ENCODE measurements at places on chromosomes 4 and X. TPM values are rescaled to one million over a fixed set of nuclear protein-coding genes. Genes with fewer than 3 reads are reported as not detected.
A peak's percentile ranks its signal among the peaks of the same experiment; 100 is the strongest.

DNA sequence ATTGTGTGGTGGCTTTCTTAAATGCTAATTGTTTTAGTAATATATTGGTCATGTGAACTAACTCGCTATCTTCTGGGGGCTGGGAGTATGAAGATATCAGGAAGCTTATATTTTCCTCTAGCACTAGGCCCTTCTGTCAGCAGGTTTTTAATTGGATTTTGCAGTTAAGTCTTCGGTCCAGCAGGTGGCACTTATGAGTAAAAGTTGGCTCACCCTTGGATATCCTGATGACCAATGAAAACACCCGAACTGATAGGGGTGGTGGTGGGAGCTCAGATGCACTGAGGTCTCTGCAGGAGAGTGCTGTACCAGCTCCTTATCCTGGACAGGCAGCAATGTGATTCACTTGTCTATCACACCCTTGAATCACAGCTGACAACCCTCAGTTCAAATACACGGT is 1365.8 kb upstream of the DIAPH2 start:
- no peaks in the 10 kb centered on the region for H3K36me3 ChIP-seq
- no peak overlapping the region for H3K4me3 ChIP-seq
- H3K27me3 ChIP-seq, result peaks cover 31% of the 10 kb centered on the region
- DNase-seq, result no peak
- H3K27ac ChIP-seq, result no peak overlapping the region

GRCh38 chr4:145494666-145495270 is 13.1 kb downstream of the SMAD1 start:
- peak overlapping the region; percentile 12 for H3K4me3 ChIP-seq
- H3K27ac ChIP-seq, result no peak overlapping the region
- H3K4me1 ChIP-seq, result no peaks in the 10 kb centered on the region
- DNase-seq, result no peak
- H3K27me3 ChIP-seq, result no peaks in the 10 kb centered on the region
- peaks cover 3% of the 10 kb centered on the region for H3K36me3 ChIP-seq

DNA sequence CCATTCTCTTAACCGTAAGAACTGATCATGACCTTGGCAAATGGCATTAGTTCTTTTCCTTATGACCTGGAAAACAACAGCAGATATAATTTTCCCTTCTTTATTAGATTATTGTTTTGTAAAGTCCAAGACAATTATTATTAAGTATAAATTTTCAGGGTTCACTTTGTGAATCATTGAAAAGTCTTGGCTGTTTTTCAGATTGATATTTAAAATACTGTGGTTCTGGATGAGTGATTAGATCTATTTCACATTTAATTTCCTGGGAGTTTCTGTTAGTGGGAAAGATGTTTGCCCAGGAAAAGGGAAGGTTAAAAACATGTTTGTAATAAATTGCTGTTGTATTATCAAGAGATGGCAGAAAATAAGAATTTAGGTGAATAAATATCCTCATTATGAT is 194.9 kb downstream of the TLL1 start:
- no peaks in the 10 kb centered on the region for H3K4me1 ChIP-seq
- H3K27me3 ChIP-seq, result no peaks in the 10 kb centered on the region
- no peak overlapping the region for H3K27ac ChIP-seq
- DNase-seq, result no peak

DNA sequence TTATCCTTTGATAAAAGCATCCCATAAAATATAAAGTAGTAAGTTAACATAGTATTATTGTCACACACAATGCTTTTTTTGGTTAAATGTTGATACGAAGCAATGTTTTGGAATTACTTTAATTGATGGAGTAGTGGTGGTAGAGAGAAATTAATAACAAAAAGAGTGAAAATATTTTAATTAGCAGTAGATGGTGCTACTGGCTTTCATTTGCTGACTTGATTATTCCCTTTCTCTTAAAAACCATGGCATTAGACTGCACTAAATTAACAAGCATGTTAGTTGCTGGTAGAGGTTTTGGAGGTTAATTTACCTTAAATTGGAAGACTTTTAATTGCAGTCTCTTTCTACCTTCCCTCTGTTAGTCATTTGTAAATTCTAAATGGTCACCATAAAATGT is 8.9 kb upstream of the DCK start:
- no peak for DNase-seq
- no peaks in the 10 kb centered on the region for H3K36me3 ChIP-seq
- no peak overlapping the region for H3K4me3 ChIP-seq

- no peak for DNase-seq
- no peak overlapping the region for H3K4me3 ChIP-seq
- no peaks in the 10 kb centered on the region for H3K4me1 ChIP-seq
- H3K36me3 ChIP-seq, result no peaks in the 10 kb centered on the region
- no peaks in the 10 kb centered on the region for H3K27me3 ChIP-seq
- H3K27ac ChIP-seq, result no peak overlapping the region
Observed at GRCh38 chr4:62256479-62256878, 1056.4 kb downstream of the ADGRL3 start.

The IL1RAPL2 gene
- total RNA-seq, result not detected

The MEPE gene
- total RNA-seq, result not detected

The SMIM10L2A gene
- 1.3 TPM for total RNA-seq

The SLC34A2 gene
- total RNA-seq, result 6.9 TPM

The DTHD1 gene
- 0.29 TPM for total RNA-seq
